ENCODE measurements at places on chromosomes 13 and 19.
A peak's percentile ranks its signal among the peaks of the same experiment; 100 is the strongest.

GRCh38 chr13:42063105-42063504 is 14.7 kb downstream of the DGKH start:
- no peak for DNase-seq

GRCh38 chr19:2468596-2468995 is 7.3 kb upstream of the GADD45B start:
- no peak for DNase-seq

DNA sequence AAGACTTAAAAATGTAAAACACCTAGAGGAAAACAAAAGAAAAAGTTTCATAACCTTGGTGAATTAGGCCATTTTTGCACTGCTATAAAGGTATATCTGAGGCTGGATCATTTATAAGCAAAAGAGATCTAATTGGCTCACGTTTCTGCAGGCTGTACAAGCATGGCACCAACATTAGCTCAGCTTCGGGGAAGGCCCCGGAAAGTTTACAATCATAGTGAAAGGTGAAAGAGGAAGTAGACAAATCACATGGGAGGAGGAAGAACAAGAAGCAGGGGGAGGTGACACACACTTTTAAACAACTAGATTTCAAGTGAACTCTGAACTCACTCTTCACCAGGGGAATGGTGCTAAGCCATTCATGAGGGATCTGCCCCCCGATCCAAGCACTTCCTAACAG is 1358.5 kb upstream of the PCDH9 start:
- peak; percentile 18 for DNase-seq

GRCh38 chr19:32178956-32179355 is 166.5 kb upstream of the ZNF507 start:
- no peak for DNase-seq

GRCh38 chr13:40916207-40916998 is 102.7 kb downstream of the ELF1 start:
- DNase-seq = no peak

- DNase-seq = no peak
These were observed 6.7 kb upstream of the RANBP3 start for GRCh38 chr19:5984600-5984999.

DNA sequence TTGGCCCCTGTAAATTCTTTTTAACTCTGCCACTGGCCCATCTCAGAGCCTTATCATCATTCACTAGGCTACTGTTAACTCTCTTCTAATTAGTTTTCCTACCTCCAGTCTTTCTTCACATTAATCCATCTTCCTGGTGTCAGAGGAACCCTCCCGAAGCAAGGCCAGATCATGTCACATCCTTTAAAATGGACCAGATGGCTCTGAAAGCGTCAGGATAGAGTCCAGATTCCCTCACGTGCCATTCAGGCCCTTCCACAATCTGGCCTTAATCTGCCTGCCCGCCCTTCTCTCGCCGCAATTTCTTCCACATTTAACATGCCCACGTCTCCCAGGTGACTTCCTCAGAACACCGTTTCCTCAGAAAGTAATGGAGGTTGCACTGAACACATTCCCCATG is 86.5 kb downstream of the RFC3 start:
- no peak for DNase-seq

DNA sequence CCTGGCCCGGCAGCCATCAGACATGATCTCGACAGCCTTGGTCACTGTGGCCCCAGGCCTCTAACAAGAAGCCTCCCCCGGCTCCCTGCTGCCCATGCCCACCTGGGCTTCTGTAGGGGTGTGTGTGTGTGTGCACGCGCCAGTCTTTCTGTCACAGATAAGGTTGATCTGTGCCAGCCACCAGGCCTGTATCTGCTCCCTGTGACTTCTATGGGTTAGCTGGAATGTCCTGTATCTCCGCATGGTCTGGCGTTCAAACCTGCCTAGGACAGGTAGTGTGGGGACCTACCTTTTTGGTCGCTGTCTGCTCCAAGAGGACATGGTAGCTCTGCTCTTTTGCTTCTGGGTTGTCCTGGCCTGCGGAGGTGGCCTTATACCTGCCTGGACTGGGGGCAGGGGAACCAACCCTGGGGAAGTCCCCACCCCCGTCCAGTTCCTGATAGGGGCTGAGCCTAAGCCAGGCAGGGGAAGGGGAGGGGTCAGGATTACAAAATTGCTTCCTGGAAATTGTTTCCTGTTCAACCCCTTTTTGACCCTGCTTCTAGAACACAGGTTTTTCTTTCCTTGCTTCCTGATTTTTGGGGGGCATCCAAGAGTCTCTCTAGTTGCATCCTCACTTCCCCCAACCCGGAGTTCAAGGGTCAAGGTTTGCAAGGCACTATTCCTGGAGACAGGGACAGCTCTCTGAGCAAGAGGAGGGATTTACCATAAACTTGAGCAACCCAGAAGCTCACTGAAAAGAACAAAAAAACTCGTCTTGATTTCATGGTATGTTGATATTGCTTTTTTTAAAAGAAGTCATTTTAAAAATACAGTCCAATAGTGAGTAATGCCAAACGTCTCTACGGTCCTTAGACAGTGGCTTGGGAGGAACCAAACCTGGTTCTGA is at the start of gene LRG1:
Gene LRG1, minus strand, starts transcription at position 344 of the 889 bp plus-strand sequence. Its CDS starts 23 bp downstream, at position 321.
- peak; percentile 87 for DNase-seq

GRCh38 chr13:48478391-48478790 is 54.5 kb downstream of the RCBTB2 start:
- no peak for DNase-seq

GRCh38 chr13:91153372-91153771 is 194.1 kb upstream of the MIR17HG start:
- DNase-seq = no peak

DNA sequence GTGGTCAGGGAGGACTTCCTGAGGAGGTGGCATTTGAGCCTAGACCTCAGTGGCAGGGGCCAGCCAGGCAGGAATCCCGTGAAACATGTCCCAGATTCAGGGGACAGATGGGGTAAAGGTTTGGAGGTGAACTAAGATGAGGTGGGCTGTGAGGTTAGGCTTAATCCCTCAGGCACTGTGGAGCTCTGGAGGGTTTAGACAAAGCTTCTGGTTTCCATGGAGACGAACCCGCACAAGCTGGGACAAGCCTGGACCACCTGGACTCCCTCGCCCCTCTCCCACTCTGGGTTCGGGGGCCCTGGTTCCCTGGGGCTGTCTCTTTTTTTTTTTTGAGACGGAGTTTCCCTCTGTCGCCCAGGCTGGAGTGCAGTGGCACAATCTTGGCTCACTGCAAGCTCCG is 15.7 kb downstream of the TJP3 start:
- no peak for DNase-seq
